Activated CD8-positive, alpha-beta memory T cell treated with anti-CD3 and anti-CD28 coated beads, Interleukin-2, amount 10 ng/mL, durations not matched to agents 7 days and 5 days (primary cell): ENCODE measurements at places on chromosomes 7 and 10.

DNA sequence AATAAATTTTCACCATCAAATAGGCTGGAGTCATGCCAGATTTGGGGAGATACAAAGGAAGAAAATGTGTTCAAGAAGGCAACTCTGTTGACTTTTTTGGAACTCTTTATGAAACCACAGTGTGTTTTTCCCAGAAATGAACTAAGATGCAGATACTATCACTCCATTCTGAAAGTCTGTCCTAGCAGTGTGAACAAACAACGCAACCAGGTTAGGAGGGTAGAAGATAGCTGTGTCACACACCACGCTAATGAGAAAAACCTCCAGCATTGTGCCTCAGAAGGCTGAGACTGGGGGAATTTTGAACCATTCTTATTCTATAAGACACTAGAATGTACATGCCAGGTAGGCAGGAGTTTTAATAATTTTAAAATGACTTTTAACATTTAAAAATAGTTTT is 15.9 kb upstream of the ATP6V0A4 start:
- DNase-seq, result no peak

DNA sequence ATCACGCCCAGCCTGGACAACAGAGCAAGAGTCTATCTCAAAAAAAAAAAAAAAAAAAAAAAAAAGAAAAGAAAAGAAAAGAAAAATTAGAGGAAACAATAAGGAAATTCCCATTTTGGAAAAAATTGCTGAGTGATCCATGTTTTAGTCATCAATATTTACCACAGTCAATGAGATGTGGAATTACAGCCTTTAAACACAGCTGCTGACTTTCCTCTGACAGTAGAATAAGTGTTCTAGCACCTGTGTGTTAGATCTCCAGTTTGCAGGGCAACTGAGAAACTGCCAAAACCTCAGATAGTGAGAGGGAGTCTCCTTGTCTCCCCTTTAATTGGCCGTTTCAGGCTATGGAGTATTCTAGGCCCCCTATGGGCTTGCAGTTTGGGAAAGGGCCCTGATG is 520.1 kb downstream of the KCNMA1 start:
- no peak for DNase-seq

DNA sequence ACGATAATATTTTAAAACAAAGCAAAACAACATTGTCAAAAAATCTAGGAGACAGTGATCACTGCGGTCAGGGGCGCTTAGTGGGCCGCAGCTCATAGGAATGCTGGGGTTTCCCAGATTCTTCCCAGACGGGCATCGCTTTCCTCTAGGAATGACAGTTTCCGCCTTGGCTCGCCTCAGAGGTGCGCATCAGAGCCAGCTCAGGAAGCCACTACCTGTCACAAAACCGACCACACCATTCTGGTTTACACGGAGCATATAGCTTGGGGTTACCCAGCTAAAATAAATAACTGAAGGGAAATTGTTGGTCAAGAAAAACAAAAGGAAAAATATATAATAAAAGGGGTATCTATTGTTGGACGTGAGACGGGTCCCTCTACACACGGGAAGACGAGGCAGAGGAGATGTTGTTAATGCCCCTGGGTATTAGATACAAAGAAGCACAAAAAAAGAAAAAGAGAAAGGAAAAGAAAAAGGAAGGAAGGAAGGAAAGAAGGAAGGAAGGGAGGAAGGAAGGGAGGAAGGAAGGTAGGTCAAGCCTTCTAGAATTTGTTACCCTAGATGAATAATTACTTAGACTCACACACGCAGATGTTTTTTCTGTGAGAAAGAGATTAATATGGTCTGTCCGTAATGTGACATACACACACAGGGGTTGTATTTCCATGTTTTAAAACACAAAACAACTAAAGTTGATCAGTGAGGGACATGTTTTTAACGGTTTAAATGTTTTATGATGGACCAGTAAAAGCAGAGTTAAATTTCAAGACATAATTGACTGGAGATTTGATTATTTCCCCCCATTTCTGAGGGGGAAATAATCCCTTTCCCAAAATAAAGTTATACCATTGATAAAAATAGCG is 292.4 kb upstream of the NFE2L3 start:
- DNase-seq, result no peak

- no peak for DNase-seq
Measured at GRCh38 chr7:112202816-112203215, 3.4 kb downstream of the DOCK4 start.

GRCh38 chr10:91251430-91252056 is 31.1 kb downstream of the PCGF5 start:
- DNase-seq, result peak; percentile 61

DNA sequence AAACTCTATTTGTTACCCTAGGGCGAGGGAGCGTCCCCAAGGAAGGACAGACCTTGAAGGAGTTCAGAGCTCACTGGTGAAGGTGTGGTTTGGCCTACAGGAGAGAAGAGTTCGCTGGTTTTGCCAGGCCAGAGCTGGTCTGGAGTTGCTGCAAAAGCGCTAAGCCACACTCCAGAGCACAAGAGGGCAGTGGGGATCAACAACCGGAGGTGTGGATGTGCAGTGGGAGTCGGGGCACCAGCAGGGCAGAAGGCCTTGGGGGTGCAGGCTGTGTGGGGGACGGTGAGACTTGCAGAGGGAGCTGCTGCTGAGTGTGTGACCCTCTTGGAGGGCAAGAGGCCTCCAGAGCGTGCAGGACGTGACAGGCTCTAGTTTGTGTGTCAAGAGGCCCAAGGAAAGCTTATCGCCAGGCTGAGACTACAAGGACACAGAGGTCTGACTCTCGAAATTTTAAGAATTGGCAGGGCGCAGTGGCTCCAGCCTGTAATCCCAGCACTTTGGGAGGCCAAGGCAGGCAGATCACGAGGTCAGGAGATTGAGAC is 14.3 kb upstream of the CUL1 start:
- DNase-seq, result no peak

DNA sequence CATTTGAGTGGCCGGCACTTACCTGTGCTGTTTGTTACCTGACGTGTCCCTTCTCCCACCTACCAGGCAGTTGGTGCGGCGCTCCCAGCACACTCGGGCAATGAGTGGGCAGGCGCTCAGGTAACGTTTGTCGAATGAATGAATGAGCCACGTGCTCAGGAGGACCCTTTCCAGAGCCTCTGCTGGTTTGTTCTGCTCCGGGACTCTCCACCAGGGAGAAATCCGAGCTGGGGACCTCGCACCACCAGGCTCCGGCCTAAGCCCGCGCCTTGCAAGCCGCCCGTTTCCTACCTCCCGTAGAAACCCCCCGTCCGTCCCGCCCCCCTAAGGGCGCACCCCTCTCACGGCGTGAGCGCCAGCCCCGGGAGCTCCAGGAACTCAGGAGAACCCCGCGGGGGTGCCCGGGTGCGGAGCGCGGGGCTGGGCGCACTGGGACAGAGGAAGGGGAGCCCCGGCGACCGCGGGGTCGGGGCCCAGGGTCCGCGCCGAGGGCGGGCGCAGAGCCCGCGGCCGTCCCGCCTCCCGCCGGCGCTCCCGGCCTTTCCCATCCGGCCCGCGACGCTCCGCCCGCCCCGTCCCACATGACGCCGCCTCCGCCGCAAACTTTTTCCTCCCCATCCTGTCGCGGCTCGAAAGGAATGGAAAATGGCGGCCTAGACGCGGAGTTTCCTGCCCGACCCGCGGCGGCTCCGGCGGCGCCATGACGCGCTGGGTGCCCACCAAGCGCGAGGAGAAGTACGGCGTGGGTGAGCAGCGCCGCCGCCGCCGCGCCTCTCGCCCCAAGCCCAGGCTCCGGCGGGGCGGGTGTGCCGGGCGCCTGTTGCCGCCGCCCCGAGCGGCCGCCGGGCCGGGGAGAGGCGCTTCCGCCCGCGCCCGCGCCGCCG is at the start of gene DOCK1:
Gene DOCK1, plus strand, starts transcription at position 611 of the 884 bp plus-strand sequence. Its CDS starts 90 bp downstream, at position 701.
- no peak for DNase-seq

DNA sequence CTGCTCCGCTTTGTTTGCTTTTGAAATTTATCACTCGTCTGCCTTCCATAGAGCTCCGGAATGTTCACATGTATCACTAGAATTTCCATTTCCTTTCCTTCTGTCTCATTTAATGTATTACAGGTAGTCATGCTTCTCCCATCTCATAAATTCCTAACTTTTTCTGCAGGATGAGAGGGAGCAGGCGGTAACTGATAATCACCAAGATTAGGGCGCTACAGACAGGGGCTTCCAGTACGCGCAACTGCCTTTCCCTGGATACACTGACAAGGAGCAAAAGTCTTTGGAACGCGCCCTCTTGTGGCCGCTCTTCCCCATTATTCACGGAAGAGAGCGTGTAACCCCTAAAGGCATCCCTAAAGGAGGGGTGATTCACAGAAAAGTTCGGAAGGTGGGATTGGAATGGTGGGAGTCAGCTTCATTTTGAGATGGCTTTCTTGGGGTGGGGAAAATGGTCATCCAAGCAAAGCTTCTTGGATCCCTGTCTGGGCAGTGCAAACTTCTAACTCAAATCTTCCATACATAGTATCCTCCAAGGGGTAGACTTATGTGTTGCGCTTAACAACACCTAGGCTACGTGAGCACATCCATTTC is 6.5 kb downstream of the INHBA start:
- DNase-seq, result no peak

- no peak for DNase-seq
Measured at GRCh38 chr10:7593063-7593462, 73.7 kb downstream of the ITIH5 start.

DNA sequence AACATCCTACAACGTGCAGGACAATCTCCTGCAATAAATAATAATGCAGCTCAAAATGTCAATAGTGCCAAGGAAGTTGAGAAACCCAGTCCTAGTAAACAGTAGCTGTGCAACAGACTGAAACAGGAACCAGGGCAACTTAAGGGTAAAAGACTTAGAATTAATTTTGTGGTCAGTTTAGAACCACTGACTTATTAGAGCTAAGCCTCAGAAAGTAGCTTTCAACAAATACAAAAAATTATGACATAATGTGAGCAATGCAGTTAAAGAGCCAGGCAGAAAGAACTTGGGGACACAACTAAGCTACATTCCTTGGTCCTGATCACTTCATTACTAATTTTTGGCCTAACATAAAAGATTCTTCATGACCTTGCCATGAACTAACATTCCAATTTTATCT is 195.4 kb downstream of the MACC1 start:
- DNase-seq, result no peak

GRCh38 chr10:46522295-46523118 is 34.0 kb downstream of the GPRIN2 start:
- DNase-seq, result no peak

DNA sequence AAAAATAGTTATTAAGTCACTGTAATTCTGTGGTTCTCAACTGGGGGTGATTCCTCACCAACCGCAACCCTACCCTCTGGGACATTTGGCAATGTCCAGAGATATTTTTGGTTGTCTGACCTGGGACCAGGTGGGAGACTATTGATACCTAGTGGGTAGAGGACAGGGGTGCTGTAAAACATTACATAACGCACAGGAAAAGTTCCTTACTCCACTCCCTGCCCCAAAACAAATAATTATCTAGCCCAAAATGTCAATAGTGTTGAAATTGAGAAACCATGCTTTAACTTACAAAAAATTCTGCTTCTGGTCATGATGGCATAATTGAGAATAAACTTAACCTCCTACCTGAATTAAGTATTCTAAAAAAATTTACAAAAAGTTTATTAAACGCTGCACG is 177.7 kb upstream of the FEZF1 start:
- no peak for DNase-seq

- no peak for DNase-seq
Measured at GRCh38 chr7:29318853-29319718, 124.5 kb downstream of the CHN2 start.

GRCh38 chr7:55044791-55045190 is 26.0 kb downstream of the EGFR start:
- DNase-seq, result no peak

- no peak for DNase-seq
Measured at GRCh38 chr7:98229441-98229840, 18.2 kb downstream of the BHLHA15 start.

DNA sequence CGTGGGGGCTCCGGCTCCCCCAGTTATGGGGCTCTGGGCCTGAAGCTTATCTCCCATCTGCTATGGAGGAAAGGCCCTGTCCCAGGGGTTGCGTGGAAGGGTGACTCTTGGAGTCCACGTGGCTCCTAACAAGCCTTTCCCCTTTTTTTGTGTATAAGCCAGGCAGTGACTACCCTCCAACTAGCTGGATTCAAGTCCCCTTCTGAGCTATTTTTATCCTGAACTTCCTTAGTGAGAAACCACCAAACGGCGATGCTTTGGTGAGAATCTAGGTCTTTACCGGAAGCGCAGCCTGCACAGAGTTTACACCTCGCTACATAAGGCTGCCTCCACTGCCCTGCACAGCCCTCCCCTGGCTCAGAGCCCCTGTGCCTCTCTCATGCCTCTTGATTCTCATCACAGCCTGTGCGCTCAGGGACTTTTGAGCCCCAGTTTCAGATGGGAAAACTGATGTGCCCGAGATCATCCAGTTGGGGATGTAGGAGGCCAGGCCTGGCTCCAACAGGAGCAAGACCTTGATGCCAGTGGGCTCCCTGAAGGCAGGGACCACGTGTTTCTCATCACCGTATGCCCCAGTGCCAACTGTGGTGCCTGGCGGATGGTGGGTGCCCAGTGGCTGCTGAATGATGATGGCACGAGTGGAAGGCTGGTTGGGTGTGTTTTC is 102.3 kb upstream of the PPIF start:
- peak; percentile 72 for DNase-seq

DNA sequence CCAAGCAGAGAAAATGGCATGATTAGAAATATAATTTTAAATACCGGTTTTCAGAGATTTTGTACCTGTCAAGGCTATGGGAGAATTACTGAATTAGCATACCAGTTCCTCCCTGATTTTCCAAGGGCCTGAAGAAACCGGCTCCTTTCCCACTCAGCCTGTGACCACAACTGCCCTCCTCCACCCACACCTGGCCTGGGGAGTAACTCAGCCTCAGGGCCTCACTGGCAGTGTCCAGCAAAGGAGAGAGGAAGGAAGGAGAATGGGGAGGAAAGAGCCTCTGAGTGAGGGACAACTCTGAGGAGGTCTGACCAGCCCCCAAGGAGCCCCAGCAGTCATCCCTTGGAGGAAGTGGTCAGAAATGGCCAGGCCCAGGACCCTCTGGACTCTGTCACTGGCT is 98.0 kb upstream of the LYZL2 start:
- DNase-seq, result no peak

DNA sequence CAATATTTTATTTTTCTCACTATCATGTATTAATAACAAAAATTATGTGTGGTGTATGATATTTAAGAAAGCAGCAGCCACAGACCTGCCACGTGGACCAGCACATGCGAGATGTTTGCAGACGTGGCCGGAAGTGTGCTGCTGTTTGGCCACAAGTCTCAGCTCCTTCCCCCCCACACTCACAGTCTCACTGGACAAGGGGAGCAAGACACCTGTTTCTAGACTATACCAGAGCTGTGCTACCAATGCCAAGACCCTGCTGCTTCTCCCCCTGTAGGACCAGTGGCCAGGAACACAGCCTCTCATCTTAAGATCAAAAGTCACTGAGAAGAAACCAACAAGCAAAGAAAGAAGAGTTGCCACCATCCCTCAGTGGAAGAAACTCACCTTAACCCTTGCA is 258.9 kb upstream of the PPP2R2D start:
- DNase-seq, result no peak

GRCh38 chr7:143318661-143319060 is 2.8 kb downstream of the CLCN1 start:
- no peak for DNase-seq

DNA sequence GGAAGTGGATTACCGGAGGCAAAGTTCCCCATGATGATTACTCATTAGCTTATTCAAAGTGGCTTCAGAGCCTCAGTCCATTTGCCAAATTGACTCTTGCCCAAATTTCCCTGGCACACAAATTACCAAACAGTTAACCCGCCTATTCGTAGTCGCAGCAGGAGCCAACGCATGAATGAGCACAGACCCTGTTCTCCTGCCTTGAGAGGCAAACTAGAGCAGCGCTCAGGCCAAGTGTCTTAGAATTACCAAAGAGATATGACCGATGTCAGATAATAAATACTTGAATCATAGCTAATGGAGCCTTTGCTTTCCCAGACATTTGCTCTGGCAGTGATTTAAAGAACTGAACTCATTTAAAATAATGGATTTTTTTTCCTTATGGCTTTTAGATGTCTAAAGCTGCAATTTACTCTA is 64.9 kb downstream of the CTTNBP2 start:
- DNase-seq, result no peak
